Stimulated activated naive B cell treated with anti-CD40 and anti-IgM and Interleukin-4, amounts not matched to agents 10 μg/mL and 1 μg/mL and 100 μg/mL, for 72 hours (primary cell): ENCODE measurements at places on chromosomes 1 and 21.

GRCh38 chr1:111140680-111140967, 601 bp downstream of the CEPT1 start:
- no peak for DNase-seq

DNA sequence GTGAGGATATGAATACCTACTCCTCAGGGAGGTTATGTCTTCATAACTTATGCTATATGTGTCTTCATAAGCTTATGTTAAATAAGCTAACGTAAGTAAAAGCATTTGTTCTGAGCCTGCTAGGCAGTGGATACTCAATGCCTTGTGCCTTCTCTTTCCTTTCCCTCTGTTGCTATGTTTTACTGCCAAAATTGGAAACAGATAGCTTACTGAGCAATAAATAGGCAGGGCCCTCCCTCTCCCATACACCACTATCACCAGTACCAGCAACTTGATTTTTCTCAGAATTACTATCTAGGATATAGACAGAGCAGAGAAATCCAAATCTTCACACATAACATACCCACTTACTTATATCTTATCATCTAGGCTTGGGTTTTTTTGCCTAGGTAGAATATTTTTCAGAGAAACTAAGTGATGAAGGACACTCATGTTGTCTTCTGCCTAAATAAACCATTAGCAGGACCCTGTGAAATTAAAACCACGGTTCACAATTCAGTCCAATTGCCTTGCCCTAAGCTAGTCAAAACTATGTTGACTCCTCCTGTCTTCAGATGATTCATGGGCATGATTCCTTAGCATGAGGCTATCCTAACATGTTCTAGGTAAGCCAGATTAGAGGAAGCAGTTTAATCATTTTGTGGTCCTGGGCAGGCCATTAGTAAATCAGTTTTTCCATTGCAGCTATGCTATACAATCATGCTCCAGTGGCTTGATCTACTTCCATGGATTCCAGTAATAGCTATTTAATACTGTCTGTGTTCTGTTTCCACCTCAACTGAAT, 15.9 kb upstream of the LRRC8C start:
- no peak for DNase-seq

DNA sequence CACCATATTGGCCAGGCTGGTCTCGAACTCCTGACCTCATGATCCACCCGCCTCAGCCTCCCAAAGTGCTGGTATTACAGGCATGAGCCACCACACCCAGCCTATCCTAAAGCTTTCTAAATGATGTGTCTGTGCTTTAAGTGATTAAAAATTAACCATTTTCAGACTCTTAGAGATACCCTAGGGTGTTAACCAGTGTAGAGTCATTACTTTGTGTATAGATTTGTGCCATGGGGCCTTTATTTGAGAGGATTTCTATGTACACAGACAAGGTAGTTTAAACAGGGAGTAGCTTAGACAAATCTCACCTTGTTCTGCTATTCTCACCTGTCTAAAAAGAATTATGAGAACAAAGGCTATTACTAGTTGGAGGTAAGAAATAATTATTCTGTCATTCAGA, 12.7 kb upstream of the PLEKHM2 start:
- DNase-seq, result no peak

DNA sequence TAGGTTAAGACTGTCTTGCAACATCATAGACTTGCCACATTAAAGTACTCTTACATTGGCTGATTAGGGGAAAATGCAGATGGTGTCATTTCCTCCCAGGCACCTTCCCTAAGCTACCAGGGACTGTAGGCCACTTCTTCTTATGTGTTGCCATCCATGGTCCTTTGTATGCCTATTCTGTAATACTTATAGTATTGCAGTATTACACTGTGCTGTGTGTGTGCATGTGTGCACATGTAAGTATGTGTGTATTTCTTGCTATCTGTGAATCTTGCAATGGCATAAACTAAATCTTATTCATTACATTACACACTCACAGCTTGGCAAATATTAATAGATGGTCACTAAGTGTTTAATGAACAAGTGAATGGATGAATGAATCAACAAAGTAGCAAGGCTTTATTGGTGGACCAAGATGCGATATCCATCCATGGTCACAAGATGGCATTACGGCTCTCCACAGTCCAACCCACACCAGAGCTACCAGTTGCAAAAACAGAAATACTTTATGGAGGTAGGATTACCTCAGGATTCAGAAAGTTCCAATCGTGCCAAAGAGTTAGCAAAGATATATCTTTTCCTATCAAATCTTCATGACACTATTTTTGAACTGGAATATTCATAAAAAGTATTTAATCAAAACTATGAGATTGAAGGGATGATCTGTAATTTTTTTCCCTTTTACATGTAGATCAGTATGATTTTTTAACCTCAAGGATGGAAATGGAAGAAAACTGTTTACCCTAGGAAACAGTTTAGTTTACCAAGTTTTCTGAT, 160.2 kb downstream of the DENND1B start:
- peak; percentile 5 for DNase-seq

DNA sequence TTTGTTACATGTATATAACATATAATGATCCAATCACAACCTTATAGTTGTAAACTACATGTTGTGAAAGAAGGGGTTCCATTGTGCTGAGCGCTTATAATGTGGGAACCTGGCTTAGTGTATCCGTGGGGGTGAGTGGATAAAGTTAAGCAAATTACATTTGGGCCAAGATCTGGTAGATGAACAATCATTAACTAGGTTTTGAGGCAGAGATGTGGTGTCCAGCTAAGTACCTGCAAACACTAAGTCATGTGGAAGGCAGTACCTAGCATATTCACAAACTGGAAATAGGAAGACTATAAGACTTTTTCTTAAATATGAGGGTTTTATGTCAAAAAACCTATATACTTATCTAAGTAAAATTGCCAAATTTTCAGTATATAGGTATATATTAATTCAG, 167.2 kb upstream of the PDE4B start:
- DNase-seq, result no peak

DNA sequence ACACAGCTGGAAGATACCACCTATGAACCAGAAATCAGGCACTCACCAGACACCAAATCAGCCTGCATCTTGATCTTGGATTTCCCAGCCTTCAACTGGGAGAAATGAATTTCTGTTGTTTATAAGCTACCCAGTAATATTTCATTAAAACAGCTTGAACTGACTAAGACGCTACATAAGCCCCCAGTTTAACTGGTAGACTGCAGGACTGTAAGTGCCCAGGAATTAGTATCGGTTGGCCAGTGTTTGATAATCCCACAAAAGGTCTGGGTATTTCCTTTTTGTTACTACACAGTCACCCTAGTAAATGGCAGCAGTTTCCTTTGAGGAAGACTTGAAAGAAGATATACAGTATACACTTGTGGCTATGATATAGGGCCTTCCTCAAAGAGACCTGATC, 7.3 kb upstream of the SLC35D1 start:
- DNase-seq, result no peak

GRCh38 chr1:198880397-198880796, 241.6 kb downstream of the PTPRC start:
- no peak for DNase-seq

DNA sequence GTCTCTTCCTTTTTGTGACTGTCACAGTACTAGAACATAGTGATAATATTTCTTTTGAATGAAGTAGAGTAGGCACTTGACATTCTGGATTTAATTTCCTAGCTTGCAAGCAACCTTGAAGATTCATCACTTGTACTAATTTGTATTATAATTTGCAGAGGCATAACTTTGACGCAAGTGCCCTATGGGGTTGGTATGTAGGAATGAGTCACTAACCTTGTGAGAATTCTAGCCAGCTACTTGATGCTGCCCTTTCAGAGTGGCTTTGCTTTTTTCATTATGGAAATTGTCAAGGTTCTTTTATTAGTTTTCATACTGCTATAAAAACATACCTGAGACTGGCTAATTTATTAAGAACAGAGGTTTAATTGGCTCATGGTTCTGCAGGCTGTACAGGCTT, 13.7 kb upstream of the DPH5 start:
- DNase-seq, result no peak

GRCh38 chr1:71324671-71325267, 243.9 kb upstream of the ZRANB2 start:
- DNase-seq, result no peak

DNA sequence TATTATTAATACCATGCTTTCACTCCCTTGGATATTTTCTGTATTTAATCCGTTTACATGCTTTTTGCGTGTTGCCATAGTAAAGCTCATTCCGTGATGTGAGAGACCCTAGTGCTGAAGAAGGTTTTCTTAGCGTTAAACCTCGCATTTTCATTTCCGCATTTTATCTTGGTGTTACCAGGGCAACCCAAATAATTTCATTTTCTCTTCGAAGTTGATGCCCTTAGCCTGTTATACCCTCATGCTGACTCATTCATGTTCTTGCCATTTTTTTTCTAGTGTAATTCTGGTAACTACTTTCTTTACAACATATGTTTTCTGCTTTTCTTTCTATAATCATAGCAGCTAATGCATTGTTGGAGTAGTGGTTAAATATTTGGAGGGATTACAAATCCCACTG, 37.2 kb downstream of the LRRC8C start:
- DNase-seq, result peak; percentile 42

DNA sequence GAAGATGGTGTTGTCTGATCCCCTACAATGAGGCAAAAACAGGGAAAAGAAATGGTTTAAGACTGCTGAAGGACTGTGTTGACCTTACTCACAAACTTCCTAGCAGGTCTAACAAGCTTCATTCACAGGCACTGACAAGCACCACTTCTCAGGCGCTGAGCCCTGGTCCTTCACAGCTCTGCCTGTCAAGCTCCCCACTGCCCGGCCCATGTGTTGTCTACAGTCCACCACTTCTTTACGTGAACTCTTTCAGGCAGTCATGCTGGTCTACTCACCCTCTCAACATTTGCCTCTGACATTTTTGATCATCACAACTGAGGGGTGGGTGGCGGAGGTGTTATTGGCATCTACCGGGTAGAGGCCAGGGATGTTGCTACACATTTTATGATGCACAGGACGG, 40.7 kb upstream of the MYBPHL start:
- no peak for DNase-seq

DNA sequence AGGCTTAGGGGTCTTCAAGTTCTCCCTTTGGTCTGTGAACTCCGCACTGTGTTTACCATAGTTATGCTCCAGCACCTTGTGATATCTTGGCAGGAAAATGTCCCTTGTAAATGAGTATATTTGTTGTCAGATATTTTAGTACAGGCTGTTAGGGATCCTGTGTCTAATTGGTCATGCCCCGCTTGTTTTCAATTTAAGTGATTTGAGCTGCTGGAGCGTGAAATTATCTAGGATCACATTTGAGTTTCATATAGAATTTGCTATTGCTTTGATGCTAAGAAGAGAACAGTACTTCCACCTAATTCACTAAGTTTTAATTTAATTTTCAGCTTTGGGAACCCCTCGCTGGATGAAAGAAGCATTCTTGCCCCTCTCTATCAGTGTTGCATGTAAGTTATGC, 15.4 kb upstream of the TOR3A start:
- DNase-seq, result no peak
